ENCODE measurements at places on chromosomes 5 and 9. TPM values are rescaled to one million over a fixed set of nuclear protein-coding genes. Genes with fewer than 3 reads are reported as not detected.

The TSSK1B gene
- 26.1 TPM for total RNA-seq

The RNF183 gene
- total RNA-seq = 1.9 TPM

The SPACA9 gene
- 61.2 TPM for total RNA-seq

The GABRA6 gene
- 1.1 TPM for total RNA-seq

The REXO4 gene
- total RNA-seq = 31.5 TPM

The GRM6 gene
- 0.47 TPM for total RNA-seq

The C9 gene
- total RNA-seq = 0.16 TPM

The PRDM9 gene
- total RNA-seq = 10.2 TPM

The BTNL9 gene
- total RNA-seq = 19.0 TPM

The NME5 gene
- 22.4 TPM for total RNA-seq

The PFN3 gene
- total RNA-seq = 45.7 TPM

The PLPPR1 gene
- total RNA-seq = 2.5 TPM

The ECSCR gene
- 1.8 TPM for total RNA-seq

The IFNA2 gene
- total RNA-seq = 1.2 TPM

The ANKRD34B gene
- total RNA-seq = 0.16 TPM

The LCN2 gene
- not detected for total RNA-seq

The SETX gene
- 109 TPM for total RNA-seq

The ARL14EPL gene
- total RNA-seq = not detected

The PKD2L2 gene
- total RNA-seq = 2.0 TPM

The SLC36A2 gene
- total RNA-seq = 0.43 TPM

The MVB12B gene
- 26.2 TPM for total RNA-seq

The CCL21 gene
- total RNA-seq = 1.7 TPM

The VDAC1 gene
- 151 TPM for total RNA-seq

The PCDHGB2 gene
- 16.6 TPM for total RNA-seq

The SPATA31C1 gene
- total RNA-seq = 5.9 TPM

The CER1 gene
- total RNA-seq = 0.47 TPM

The ANKRD18A gene
- 51.7 TPM for total RNA-seq

The SPATA31A3 gene
- total RNA-seq = 1.9 TPM

The ENG gene
- 214 TPM for total RNA-seq

The PRKAA1 gene
- total RNA-seq = 92.8 TPM

Data from testis (tissue), 5 donors.